NCI-H2227 treated with DMSO at 0.1 percent for 48 hours (cell line): ENCODE measurements at places on chromosomes 1 and 21.

DNA sequence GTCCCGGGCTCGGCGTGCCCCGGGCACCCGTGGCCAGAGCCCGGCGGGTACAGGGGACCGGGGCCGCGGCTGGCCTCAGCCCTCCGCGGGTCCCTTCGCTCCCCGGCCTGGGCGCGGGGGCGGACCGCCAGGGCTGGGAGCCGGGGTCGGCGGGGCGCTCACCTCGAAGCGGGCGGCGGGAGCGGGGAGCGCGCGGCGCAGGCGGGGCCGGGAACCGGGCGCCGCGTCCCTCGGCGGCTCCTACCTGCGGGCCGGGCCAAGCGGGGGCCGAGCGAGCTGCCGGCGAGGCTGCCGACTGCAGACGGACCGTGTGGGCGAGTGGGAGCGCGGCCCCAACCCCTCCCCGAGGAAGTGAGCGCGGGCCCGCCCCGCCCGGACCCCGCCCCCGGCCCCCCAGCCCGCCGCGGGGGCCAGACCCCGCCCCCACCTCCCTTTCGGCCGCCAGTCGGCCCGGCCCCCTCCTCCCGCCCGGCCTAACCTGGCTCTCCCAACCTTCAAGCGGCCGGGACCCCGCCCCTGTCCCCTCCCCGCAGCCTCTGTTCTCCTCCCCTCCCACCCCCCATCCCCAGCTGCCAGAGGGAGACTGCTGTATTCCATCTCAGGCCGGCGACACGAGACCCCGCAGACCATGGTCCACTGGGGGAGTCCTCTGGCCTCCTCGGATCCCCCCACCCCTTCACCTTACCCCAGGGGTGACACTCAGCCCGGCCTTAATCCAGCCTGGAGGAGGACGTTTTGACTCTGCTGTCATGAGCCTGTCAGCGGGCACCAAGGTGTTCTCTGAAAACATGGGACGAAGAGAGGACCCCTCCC, at the start of gene FHL3:
Gene FHL3, minus strand, starts transcription at position 320 of the 813 bp plus-strand sequence. CDS start 6,102 bp downstream, outside the sequence.
- DNase-seq, result peak; percentile 51

GRCh38 chr1:145978854-145979745, 14.6 kb downstream of the POLR3GL start:
- DNase-seq, result peak; percentile 96

GRCh38 chr1:101316256-101316655, 79.4 kb downstream of the S1PR1 start:
- DNase-seq, result peak; percentile 91

DNA sequence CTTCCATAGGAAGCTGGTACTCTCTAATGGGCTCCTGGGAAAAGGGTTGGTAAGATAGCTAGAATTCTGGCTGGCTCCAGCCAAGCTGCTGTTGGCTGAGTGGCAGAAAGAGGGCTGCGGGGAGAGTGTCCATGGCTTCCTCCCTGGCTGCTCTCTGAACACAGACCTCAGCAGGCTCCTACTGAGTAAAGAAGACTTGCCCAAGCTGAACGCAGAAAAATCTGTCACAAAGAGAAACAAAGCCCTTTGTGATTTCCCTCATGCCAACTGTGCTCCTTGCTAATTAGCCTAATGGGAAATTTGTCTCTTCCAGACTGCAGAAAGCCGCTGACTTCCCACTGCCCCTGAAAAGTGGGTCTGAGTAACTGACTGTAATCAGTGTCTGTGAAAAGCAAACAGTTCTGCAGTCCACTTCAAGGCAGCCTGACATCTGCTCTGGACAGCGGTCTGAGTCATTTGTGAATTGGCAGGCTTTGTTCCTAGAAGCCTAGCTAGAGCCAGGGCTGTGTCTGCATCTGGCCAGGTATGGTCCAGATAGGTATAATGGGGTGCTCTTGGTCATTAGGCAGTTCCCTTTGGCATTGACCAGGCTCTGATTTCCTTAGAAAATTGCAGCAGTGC, 282.8 kb downstream of the ZNF648 start:
- peak; percentile 54 for DNase-seq

DNA sequence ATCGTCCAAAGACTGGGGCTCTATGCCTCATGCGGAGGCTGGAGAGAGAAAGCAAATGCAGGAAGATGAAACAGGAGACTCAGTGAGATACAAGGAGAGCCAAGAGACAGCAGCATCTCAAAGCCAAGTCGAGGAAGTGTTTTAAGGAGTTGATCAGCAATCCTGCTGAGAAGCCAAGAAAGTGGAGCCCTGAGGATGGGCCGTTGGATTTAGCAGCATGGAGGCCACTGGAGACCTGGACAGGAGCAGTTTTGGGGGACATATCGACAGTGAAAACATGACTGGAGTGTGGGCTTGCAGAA, 107.4 kb upstream of the ZBTB40 start:
- DNase-seq, result no peak

- no peak for DNase-seq
Observed at GRCh38 chr1:154626456-154627256, 18.7 kb upstream of the ADAR start.

DNA sequence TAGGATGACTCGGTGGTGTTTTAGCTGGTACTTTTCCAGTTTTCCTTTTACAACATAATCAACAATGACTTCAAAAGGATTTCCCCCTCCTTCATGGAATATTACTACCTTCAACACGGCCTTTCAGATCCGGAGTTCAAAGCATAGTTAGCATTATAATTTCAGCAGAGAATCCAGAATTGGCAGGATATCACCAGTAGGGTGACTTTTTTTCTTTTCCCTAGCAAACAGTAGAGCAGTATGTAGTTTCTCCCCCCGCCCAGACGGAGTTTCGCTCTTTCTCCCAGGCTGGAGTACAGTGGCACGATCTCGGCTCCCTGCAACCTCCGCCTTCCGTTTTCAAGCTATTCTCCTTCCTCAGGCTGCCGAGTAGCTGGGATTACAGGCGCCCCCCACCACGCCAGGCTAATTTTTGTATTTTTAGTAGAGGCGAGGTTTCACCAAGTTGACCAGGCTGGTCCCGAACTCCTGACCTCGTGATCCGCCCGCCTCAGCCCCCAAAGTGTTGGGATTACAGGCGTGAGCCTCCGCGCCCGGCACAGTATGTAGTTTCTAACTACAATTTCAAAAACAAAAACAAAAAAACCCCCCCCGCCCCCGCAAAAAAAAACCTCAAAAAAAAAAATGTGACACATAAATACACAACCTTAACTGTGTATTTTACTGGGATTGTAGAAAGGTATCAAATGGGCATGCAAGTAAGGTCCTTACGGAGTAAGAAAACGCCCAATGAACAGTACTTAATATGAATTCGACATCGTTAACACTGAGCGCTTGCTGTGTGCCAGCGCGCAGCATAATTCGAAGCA, 1.5 kb upstream of the COX20 start:
- DNase-seq, result peak; percentile 76

DNA sequence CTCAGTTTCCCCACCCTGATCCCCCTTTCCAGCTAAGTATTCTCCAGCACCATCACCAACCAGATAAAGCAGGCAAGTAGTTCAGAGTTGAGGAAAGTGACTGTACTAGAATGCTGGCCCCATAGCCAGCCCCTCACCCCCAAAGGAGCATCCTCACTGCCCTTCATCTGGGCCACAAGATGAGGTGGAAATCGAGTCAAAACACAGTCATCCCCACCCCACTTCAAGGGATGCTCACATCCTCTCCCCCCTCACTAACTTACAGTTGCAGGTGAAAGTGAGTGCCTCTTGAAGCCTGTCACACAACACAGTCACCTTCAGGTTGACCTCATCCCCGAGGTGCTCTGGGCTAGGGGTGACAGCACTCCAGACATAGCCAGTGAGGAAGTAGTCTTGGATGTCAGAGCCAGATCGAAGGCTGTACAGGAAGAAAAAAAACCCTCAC, 30.4 kb downstream of the PIK3C2B start:
- no peak for DNase-seq

DNA sequence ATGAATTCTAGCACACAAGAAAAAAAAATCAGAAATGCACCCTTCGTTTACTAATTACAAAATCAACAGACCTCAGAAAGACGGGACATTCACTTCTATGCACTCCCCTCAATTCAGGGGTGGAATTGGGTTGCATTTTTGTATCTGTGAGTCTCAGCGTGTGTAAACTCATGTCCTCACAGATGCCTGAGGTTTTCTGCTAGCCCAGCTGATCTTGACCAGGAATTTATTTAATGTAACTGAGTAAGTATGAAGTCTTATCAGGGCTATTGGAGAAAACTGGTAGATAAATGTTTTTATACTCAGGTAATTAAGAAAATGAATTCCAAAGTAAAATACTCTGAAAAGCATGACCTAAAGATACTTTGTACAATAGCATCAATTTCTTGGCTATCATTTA, 167.7 kb downstream of the RUNX1 start:
- no peak for DNase-seq

DNA sequence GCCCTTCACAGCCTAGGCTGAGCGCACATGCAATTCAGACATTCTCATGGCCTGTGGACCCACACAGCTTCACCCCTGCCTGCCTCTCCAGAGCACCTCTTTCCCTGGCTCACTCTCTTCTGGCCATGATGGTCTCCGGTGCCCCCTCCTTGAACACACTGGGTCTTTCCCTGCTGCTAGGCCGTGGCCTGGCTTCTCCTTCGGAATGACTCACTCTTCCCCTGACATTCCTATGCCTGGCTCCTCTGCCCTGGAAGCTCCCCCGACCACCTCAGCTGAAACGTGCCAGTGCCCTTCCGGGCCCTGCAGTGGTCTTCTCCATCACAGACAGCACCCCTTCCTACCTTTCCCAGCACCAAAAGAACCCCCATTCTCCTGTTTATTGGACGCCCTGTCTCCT, 28.3 kb downstream of the EPHA8 start:
- no peak for DNase-seq

DNA sequence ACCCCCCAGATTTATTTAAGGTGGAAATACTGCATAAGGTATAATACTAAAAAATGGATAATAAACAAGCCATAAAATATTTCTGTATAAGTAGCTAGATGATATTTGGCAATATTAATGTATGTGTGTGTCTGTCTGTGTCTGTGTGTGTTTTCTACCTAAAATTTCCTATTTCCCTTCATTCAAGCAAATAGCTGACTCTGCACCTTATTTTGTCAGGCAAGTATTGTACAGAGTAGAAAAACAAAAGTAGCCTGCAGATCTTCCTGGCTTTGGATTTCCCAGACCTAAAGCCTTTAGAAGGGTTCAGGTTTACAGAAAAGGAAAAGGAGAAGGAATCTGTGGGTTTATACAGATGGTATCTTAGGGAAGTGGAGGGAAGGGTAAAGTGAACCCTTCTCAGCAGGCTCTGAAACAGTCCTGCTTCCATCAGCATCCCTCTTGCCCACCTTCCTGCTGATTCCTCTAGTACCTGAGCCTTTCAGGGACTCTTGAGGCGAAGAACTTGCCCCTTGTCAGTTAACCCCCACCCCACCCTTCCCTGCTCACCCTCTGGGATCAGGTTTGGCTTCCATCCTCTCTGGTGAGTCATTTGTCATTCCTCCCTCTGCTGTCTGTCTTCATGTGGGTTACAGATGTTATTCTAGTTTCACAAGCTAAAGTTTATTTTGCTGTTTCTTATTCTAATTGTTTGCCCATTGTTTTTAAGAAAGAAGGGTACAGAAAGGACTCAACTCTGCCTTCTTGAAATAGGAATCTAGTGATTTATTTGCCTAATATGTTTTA, 21.7 kb upstream of the RGS16 start:
- DNase-seq, result no peak

DNA sequence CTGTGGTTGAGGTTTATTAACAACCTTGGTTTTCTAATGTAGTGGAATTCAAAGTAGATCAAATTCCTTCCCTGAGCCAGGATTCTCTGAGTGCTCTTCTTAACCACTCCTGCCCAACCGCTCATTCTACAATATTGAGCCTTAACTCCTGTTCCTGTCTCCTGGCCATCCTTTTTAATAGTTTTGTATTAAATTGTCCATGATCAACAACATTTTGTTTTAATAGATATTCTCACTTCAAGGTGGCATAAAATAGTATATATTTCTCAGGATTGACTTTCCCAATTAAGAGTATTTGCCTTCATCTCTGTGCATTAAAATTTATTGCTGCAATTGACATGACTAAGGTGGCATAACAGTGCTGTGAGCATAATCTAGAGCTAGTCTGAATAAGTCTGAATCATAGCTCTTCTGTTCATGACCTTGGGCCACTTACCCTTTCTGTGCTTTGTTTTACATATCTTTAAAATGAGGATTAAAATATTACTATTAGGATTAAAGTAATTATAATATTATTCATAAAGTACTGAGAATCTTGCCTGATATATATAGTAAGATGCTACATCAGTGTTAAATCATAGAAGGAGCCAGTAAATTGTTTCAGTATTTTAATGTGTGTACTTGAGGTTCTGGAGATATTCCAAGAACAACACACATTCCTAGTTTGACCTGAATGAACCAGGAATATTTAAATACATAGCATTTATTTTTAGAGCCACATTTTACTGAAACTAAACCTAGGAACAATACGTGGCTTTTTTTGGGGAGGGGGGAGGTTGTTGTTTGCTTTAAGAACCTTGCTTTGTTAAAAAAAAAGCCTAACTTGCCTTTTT, 76.4 kb downstream of the ADGRL2 start:
- DNase-seq, result no peak

GRCh38 chr1:204560590-204561150, 44.5 kb downstream of the MDM4 start:
- DNase-seq, result no peak

- no peak for DNase-seq
Observed at GRCh38 chr1:245686446-245687030, 531.8 kb downstream of the KIF26B start.

DNA sequence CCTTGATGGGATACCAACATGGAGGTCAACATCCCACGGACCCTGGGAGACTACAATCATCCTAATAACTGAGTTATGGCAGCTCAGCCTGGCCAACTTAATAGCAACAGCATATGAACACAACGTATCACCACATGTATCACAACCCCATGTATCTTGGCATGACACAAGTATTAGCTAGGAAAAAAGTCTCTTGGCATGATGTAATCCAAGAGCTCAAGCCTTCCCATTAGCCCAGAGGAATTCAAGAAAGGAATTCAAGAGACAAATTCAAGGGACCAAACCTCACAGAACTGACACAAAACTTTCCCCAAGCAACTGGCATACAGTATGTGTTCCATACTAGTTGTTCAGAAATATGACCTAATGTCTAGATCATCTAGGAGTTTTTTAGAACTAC, 100.9 kb upstream of the HMGB4 start:
- no peak for DNase-seq

DNA sequence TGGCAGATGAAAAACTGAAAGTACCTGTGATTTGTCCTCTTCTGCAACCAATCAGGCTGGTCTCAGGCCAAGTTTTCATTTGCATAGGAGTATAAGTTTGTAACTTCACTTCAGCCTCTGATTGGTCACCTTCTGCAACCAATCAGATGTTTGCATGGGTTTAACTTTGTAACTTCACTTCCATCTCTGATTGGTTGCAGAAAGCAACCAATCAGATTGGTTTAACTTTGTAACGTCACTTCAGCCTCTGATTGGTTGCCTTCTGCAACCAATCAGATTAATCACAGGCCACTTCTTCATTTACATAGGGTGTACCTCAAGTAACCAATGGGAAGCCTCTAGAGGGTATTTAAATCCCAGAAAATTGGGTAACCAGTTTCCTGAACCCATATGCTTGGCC, 18.9 kb upstream of the TUT4 start:
- no peak for DNase-seq

- DNase-seq, result no peak
Observed at GRCh38 chr1:13808729-13809131, 108.7 kb downstream of the PRDM2 start.
